ENCODE measurements at places on chromosomes 1 and 21. TPM values are rescaled to one million over a fixed set of nuclear protein-coding genes. Genes with fewer than 3 reads are reported as not detected.

Gene ZNF697
- 7.1 TPM for total RNA-seq

Gene PTGS2
- total RNA-seq, result not detected

Gene ATPAF1
- total RNA-seq, result 39.0 TPM

Gene HIVEP3
- 6.0 TPM for total RNA-seq

Gene RFX5
- total RNA-seq, result 75.5 TPM

Gene RNF207
- 115 TPM for total RNA-seq

Gene AKR7A3
- 1.4 TPM for total RNA-seq

Gene ATXN7L2
- 4.9 TPM for total RNA-seq

Gene KCNN3
- total RNA-seq, result 0.05 TPM

Gene RHBDL2
- total RNA-seq, result 7.1 TPM

Gene MAB21L3
- total RNA-seq, result not detected

Data from Panc1 (cell line).